Hematopoietic multipotent progenitor cell treated with erythropoietin and hydrocortisone succinate and interleukin-3 and kit ligand, for 8 days (in vitro differentiated cells): ENCODE measurements at places on chromosomes 6 and 20.

DNA sequence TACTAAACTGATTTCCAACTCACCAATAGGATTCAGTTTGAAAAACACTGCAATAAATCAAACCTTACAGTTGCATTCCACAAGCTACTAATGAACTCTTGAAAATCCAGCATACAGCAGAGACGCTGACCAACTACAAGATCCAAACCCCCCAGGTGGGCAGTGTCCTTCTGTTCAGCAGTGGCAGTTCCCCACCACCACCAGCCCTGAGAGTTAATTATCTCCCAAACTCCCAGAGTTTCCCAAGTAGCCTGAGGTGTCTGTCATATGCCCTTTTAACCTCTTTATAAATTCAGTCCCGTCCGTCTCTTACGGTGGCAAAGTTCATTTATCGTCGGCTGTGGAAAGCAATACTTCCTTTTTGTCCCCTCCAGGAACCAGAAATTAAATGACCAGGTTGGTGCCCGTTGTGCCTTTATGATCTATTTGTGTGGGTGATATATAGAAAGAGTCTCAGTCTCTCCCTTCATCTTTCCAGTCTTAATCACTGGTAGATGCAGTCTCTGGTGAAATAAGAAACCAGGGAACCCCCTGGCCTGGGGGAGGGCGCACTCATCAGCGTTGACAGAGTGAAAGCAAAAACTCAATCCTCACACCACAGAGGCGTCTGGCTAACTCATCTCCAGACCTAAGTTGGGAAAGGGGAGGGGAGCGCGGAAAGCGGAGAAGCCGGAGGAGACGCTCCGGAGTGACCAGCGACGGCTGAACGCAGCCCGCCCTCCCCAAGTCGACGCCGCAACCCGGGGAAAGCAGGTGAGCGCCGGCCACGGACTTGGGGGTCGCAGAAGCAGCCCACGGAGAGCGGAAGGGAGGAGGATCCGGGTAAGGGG is 717 bp downstream of the MRPL14 start:
- peak; percentile 33 for DNase-seq

GRCh38 chr6:96101564-96101963 is 85.8 kb downstream of the FUT9 start:
- DNase-seq = no peak

DNA sequence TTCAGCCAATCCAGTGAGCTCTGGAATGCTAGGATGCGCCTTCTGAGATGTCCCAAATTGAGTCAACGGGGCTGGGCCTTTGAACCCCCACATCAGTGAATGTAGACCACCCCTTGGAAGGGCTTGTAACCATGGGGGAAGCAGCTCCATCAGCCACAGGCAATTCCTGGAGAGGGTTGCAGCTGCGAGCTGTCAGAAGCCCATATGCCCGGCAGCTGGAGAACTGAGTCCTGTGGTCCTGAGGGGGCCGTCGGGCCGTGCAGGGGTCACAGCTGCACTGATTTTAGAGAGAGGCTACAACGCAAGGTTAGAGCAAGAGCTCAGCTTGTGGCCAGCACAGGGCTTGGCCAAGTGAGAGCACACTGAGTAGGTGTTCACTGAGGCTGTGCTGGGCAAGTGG is 121.3 kb downstream of the TOX2 start:
- DNase-seq = no peak

- DNase-seq = peak; percentile 46
Measured at GRCh38 chr6:127397729-127398630, 54.6 kb upstream of the ECHDC1 start.

DNA sequence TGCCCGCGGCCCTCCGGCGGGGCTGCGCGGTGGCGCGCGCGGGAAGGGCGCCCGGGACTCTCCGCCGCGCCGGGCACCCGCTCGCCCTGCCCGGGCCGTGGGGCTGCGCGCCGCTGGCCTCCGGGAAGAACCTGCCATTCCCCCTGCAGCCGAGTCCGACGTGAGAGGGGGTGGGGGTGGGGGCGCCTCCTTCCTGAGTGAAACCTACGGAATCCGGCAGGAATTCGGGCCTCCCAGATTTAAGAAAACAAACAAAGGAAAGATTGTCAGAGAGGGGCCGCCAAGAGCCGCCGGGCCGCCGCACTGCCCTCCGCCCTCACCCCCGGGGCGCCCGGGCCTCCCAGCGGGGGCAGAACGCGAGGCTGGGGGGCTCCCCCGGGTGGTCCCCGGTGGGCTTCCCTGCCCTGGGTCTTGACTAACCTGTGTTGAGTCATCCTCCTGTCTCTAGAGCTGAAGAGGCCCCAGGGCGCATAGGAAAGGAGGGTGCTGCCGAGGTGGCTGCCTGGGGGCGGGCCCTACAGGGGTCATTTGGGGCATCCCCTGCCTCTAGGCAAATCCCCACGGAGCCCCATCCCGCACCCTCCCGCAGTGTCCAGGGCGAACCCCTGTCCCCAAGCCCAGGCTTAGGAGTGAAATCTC is 42.2 kb upstream of the FOXP4 start:
- DNase-seq = no peak

GRCh38 chr6:45959534-45960145 is 56.0 kb downstream of the CLIC5 start:
- DNase-seq = no peak
